ENCODE measurements at places on chromosomes 7 and 10.

DNA sequence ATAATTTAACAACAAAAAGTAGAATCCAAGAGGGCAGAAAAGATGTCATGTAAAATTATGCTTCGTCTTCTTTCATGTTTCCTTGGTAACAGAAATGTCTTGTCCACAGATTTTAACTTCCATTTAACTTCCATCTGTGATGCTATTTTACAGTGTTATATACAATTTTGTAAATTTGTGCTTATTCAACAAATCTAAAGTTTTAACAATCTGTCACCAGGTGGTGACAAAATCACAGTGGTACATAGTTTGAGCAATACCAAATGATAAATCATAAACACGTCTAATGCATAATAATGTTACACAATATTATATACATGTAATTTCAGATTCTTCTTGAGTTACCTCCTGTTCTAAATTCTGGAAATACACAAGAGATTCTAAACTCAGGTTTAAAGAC, 784.4 kb upstream of the CELF2 start:
- DNase-seq, result no peak

DNA sequence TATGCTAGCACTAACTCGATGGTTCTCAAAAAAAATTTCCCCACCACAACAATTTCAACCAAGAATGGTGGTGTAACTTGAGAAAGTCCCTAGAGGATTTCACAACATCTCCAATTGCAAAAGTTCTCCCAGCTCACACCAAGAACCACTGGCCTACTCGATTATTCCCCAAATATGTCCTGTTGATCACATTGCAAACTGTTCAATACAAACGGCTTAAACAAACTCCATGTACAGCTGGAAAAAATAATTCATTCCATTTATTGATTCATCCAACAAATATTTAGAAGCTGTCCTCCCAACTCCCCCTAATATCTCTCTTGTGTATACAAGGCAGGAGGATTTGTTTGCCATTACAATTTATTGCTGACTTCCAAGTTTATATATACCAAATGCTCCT, 19.1 kb downstream of the TMEM176B start:
- DNase-seq, result no peak

GRCh38 chr7:46658281-46658680, 737.2 kb upstream of the IGFBP3 start:
- no peak for DNase-seq

GRCh38 chr7:4049202-4049601, 632.9 kb upstream of the FOXK1 start:
- no peak for DNase-seq

- no peak for DNase-seq
Measured at GRCh38 chr7:12504149-12504548, 66.4 kb upstream of the SCIN start.

Data from DMS53 (cell line).